ENCODE measurements at places on chromosomes 7 and 10. TPM values are rescaled to one million over a fixed set of nuclear protein-coding genes. Genes with fewer than 3 reads are reported as not detected.
A peak's percentile ranks its signal among the peaks of the same experiment; 100 is the strongest.

DNA sequence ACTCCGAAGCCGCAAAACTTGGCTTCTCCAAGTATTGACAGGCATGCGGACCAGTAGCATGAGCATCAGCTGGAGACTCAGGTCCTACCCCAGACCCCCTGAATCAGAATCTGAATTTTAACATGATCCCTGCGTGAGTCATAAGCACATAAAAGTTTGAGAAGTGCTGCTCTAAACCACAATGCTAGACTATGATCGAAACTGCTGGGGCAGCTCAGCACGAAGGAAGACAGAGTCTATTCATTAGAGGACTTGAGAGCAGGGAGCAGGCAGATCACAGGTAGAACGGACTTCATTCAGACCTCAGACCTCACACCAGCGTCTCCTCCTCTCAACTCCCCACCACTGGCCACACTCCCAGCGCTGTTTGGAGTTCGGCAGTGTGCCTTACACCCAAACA lies 16.9 kb downstream of the CAMK2G start:
- no peaks in the 10 kb centered on the region for H3K4me1 ChIP-seq
- H3K27ac ChIP-seq: peak overlapping the region; percentile 52
- no peak for DNase-seq
- H3K36me3 ChIP-seq: no peaks in the 10 kb centered on the region

DNA sequence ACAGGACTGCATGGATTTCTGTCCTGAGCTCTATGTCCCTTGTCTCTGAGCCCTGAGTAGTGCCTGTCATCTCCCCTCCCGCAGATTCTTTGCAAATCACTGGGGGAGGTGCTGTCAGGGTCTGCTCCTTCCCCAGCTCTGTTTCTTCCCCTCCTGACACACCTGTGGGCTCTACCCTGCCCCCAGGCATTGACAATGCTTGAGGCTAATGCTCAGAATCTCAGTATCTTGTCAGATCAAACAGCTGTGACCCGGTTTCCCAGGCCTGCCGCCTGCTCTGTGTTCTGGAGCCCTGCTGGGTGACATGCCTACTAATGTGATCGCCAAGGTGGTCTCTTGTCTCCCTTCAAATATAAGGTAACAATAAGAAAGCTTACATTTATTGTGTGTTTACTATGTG lies 209.0 kb downstream of the POU6F2 start:
- H3K36me3 ChIP-seq: no peaks in the 10 kb centered on the region
- no peak for DNase-seq
- no peaks in the 10 kb centered on the region for H3K27me3 ChIP-seq
- H3K4me1 ChIP-seq: no peaks in the 10 kb centered on the region
- no peak overlapping the region for H3K4me3 ChIP-seq
- no peak overlapping the region for H3K27ac ChIP-seq

GRCh38 chr10:81708416-81708815 lies 166.6 kb upstream of the NRG3 start:
- no peak overlapping the region for H3K4me3 ChIP-seq
- H3K27me3 ChIP-seq: no peaks in the 10 kb centered on the region
- peaks cover 4% of the 10 kb centered on the region for H3K36me3 ChIP-seq
- H3K27ac ChIP-seq: no peak overlapping the region

DNA sequence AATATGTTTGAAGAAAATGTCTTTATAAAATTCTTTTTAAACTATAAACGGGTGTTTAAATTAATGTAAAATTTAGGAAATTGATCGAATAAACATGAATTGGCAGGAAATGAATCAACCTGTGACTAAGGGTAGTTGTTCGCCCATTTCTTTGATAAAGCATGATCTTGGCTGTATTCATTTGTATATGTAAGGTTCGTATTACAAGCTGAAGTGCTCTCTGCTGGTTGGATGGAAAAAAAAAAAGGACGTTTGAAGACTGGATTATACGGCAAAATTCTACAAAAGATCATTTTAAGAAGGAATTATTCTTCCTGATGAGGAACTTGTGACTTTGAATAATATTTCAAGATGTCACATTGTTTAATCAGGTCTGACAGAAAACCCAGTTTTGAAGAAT lies 185.4 kb upstream of the ANK3 start:
- H3K4me3 ChIP-seq: no peak overlapping the region
- no peaks in the 10 kb centered on the region for H3K4me1 ChIP-seq
- H3K27ac ChIP-seq: no peak overlapping the region
- H3K27me3 ChIP-seq: no peaks in the 10 kb centered on the region

- H3K4me1 ChIP-seq: no peaks in the 10 kb centered on the region
- H3K4me3 ChIP-seq: no peak overlapping the region
- no peaks in the 10 kb centered on the region for H3K27me3 ChIP-seq
Observed at GRCh38 chr7:93044147-93044810, 73.5 kb downstream of the SAMD9 start.

- H3K4me1 ChIP-seq: peaks cover 10% of the 10 kb centered on the region
- H3K4me3 ChIP-seq: no peak overlapping the region
- no peaks in the 10 kb centered on the region for H3K36me3 ChIP-seq
- H3K27me3 ChIP-seq: no peaks in the 10 kb centered on the region
- H3K27ac ChIP-seq: no peak overlapping the region
- no peak for DNase-seq
Observed at GRCh38 chr10:125112697-125113494, 47.5 kb downstream of the CTBP2 start.

GRCh38 chr10:70880077-70880534 lies 8.3 kb downstream of the PCBD1 start:
- no peak overlapping the region for H3K27ac ChIP-seq
- H3K36me3 ChIP-seq: no peaks in the 10 kb centered on the region
- H3K27me3 ChIP-seq: no peaks in the 10 kb centered on the region
- no peak overlapping the region for H3K4me3 ChIP-seq
- peak; percentile 75 for DNase-seq

- no peak overlapping the region for H3K4me3 ChIP-seq
- no peaks in the 10 kb centered on the region for H3K27me3 ChIP-seq
Observed at GRCh38 chr10:24184455-24184854, 24.5 kb upstream of the KIAA1217 start.

DNA sequence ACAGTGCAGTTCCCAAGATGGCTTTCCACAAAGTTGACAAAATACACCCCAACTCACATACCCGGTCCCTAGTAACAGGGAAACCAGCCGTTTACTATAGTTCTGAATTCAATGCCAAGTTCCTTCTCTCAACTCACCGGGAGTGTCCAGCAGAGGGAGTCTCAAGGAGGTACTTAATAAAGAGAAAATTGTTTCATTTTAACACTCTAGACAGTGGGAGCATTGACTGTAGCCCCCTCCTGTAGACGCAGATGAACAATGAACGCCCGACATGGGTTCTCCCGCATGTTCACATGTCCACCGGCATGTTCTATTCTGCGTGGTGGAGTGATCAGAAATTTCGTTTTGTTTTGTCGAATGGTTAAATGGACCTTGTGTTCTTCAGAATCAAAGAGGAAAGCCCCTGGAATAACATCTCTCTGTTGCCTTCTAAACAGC lies 1.9 kb downstream of the HIPK2 start:
- H3K4me3 ChIP-seq: peak overlapping the region; percentile 71
- no peaks in the 10 kb centered on the region for H3K27me3 ChIP-seq
- peak overlapping the region; percentile 99 for H3K27ac ChIP-seq
- no peaks in the 10 kb centered on the region for H3K36me3 ChIP-seq

- peak; percentile 21 for DNase-seq
- no peaks in the 10 kb centered on the region for H3K27me3 ChIP-seq
- H3K4me1 ChIP-seq: peaks cover 3% of the 10 kb centered on the region
- peak within 1 kb of the TSS; percentile 90 for H3K27ac ChIP-seq
- no peaks in the 10 kb centered on the region for H3K36me3 ChIP-seq
- H3K4me3 ChIP-seq: peak within 1 kb of the TSS; percentile 55
Observed at GRCh38 chr10:24208661-24209431, at the start of gene KIAA1217. Gene KIAA1217, plus strand, starts transcription at chr10:24209138. Its CDS starts 56 bp downstream, at chr10:24209194.

- H3K27ac ChIP-seq: peak overlapping the region; percentile 73
- no peak overlapping the region for H3K4me3 ChIP-seq
- H3K36me3 ChIP-seq: no peaks in the 10 kb centered on the region
- H3K27me3 ChIP-seq: no peaks in the 10 kb centered on the region
- DNase-seq: no peak
- no peaks in the 10 kb centered on the region for H3K4me1 ChIP-seq
Observed at GRCh38 chr7:25788961-25789620, 362.9 kb upstream of the NFE2L3 start.

DNA sequence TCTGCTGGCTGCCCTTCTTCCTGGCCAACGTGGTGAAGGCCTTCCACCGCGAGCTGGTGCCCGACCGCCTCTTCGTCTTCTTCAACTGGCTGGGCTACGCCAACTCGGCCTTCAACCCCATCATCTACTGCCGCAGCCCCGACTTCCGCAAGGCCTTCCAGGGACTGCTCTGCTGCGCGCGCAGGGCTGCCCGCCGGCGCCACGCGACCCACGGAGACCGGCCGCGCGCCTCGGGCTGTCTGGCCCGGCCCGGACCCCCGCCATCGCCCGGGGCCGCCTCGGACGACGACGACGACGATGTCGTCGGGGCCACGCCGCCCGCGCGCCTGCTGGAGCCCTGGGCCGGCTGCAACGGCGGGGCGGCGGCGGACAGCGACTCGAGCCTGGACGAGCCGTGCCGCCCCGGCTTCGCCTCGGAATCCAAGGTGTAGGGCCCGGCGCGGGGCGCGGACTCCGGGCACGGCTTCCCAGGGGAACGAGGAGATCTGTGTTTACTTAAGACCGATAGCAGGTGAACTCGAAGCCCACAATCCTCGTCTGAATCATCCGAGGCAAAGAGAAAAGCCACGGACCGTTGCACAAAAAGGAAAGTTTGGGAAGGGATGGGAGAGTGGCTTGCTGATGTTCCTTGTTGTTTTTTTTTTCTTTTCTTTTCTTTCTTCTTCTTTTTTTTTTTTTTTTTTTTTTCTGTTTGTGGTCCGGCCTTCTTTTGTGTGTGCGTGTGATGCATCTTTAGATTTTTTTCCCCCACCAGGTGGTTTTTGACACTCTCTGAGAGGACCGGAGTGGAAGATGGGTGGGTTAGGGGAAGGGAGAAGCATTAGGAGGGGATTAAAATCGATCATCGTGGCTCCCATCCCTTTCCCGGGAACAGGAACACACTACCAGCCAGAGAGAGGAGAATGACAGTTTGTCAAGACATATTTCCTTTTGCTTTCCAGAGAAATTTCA lies 1.7 kb downstream of the ADRB1 start:
- peaks cover 4% of the 10 kb centered on the region for H3K27me3 ChIP-seq
- H3K4me3 ChIP-seq: no peak overlapping the region
- H3K36me3 ChIP-seq: no peaks in the 10 kb centered on the region
- no peak overlapping the region for H3K27ac ChIP-seq

DNA sequence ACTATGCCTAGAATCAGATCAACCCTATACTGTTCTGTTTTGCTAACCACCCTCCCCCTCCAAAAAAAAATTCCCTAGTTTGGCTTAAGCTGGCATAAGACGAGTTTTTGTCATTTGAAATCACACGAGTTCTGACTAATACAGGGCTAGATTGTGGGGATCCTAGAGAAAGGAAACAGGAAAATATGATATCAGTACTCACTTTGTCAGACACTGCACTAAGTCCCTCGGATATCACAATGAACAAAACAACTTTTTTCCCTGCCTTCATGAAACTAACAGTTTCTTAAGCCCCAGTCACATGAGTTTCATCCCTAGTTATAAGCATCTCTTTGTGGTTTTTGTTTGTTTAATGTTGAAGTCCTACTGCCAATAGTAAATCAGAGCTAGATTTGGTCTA lies 118.5 kb downstream of the ITGB8 start:
- DNase-seq: no peak
- H3K36me3 ChIP-seq: no peaks in the 10 kb centered on the region
- no peak overlapping the region for H3K4me3 ChIP-seq
- H3K27ac ChIP-seq: no peak overlapping the region
- no peaks in the 10 kb centered on the region for H3K27me3 ChIP-seq
- H3K4me1 ChIP-seq: no peaks in the 10 kb centered on the region

DNA sequence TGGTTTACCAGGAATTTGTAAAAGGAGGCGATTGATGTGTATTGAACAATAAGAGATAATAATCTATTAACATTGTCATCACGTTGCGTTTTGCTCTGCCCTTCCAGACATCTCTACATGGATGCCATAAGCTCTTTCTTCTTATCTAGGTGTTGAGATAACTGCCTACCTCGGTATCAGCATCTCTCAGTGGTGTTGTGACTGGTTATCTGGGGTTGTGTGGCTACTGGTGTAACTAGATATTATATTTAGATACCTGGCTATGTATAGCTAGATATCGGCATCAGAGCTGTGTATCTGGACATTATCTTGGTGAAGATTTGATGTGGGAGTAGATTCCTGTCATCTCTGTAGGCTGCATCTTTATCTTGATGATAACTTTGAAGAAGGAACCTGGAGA lies 17.2 kb downstream of the GATA3 start:
- no peak overlapping the region for H3K27ac ChIP-seq
- DNase-seq: no peak
- no peak overlapping the region for H3K4me3 ChIP-seq
- H3K4me1 ChIP-seq: no peaks in the 10 kb centered on the region
- H3K36me3 ChIP-seq: no peaks in the 10 kb centered on the region

DNA sequence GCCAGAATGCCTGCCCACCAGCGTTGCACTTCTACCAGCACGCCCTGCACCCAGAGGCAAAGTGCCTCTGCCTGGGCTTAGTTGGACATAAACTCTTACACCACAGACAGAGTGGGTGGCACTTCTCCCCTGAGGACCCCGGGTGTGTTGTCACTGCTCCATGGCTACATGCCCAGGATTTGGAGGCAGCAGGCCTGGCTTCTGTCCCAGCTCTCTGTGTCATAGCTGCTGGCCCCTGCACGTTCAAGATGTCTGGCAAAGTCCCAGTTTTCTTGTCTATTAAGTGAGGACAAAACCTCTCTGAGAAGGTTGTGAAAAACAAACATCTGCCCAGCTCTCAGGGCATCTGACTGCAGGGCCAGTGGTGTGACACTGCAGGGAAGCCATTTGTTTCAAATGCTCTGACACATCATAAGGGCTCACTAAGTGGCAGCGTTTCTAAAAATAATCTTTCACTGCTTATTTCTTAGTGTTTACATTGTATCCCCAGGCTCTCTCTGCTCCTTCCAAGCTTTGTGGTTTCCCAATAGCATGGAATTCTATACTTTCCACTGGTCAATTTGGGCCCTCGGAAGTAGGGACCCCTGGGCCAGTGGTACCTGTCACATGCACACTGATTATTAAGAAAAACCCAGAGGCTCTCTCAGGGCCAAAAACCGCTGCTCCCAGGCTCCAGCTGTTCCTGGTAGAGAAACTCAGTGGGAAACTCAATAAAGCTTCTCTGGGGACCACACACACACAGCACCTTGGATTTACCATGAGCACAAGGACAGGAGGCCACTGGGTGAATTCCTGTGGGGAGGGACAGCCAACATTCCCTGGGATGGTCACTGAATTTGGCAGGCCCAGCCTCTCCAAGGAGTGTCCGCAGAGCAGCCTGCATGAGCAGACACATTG lies 86.2 kb upstream of the ANLN start:
- H3K4me1 ChIP-seq: no peaks in the 10 kb centered on the region
- DNase-seq: peak; percentile 70
- H3K36me3 ChIP-seq: no peaks in the 10 kb centered on the region
- H3K27ac ChIP-seq: peak overlapping the region; percentile 32
- no peaks in the 10 kb centered on the region for H3K27me3 ChIP-seq

- DNase-seq: no peak
- H3K27ac ChIP-seq: no peak overlapping the region
- H3K4me3 ChIP-seq: no peak overlapping the region
- H3K27me3 ChIP-seq: no peaks in the 10 kb centered on the region
- H3K36me3 ChIP-seq: no peaks in the 10 kb centered on the region
- no peaks in the 10 kb centered on the region for H3K4me1 ChIP-seq
Observed at GRCh38 chr7:70884440-70884764, 247.5 kb upstream of the GALNT17 start.

The OR2A1 gene
- 0.48 TPM for total RNA-seq

The FKBP6 gene
- total RNA-seq: not detected

The CAMK2B gene
- 1.1 TPM for total RNA-seq

The ATP6V1F gene
- total RNA-seq: 35.9 TPM

The UNCX gene
- total RNA-seq: not detected

The EPHA1 gene
- total RNA-seq: not detected

The KAZALD1 gene
- 34.6 TPM for total RNA-seq

The FXYD4 gene
- total RNA-seq: not detected

The GJD4 gene
- total RNA-seq: not detected

The COMTD1 gene
- total RNA-seq: 59.7 TPM

The HOXA2 gene
- 6.5 TPM for total RNA-seq

Measured in uterus (tissue), 4 donors.